AG09319 (cell line): ENCODE measurements at places on chromosomes 13 and 19.

DNA sequence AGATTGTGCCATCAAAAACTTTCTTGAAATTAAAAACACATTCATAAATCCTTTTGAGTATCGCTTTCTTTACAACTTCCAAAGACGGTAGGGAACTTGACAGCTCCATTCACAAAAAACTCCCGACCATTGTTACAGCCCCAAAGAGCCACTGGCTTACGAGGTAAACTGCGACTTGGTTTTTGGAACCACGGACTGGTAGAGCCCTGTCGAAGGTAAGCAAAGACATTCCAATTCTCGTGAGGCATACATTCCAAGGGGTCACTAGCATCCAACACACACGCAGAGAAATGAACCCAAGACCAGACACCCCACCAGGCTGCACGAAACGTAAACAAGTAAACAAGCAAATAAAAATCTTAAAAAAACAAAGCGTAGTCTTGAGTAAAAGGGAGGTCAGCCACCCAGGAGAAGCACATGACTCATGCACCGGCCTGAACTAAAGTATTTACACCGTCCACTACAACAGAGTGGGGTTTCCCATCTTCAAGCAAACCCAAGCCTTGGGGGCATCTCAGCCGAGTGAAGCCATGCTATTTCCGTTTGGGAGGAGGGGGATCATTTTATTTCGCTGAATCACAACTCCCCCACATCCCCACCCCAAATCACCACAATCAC lies 1.4 kb downstream of the BRD4 start:
- DNase-seq = no peak

- DNase-seq = no peak
These were observed 231.9 kb downstream of the KCTD12 start for GRCh38 chr13:76654263-76654662.

DNA sequence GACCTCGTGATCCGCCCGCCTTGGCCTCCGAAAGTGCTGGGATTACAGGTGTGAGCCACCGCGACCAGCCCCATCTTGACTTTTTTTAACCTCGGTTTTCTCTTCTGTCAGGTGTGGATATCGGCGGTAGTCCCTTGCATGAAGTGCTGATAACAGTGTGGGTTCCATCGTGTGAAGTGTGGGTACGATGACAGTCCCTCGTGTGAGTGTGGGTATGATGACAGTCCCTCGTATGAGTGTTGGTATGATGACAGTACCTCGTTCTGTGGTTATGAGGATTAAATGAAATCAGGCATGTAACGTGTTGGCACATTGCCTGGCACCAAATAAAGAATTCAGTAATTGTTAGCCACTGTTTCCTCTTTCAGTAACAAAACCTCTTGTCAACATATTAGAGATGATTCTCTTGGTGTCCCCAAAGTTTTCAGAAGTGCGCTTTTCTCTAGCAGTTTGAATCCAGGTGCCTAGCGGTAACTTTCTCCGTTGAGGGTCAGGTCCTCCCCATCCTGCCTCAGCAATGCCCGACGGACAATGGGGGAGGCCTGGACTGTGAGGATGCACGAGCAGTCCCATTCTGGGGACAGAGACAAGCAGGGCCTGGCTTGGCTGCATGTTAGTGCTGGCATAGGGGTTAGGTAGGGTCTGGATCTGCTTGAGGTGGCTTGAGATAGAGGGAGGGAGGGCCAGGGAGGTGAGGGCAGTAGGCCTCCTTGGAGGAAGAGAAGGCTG lies 15.3 kb downstream of the GATAD2A start:
- no peak for DNase-seq

DNA sequence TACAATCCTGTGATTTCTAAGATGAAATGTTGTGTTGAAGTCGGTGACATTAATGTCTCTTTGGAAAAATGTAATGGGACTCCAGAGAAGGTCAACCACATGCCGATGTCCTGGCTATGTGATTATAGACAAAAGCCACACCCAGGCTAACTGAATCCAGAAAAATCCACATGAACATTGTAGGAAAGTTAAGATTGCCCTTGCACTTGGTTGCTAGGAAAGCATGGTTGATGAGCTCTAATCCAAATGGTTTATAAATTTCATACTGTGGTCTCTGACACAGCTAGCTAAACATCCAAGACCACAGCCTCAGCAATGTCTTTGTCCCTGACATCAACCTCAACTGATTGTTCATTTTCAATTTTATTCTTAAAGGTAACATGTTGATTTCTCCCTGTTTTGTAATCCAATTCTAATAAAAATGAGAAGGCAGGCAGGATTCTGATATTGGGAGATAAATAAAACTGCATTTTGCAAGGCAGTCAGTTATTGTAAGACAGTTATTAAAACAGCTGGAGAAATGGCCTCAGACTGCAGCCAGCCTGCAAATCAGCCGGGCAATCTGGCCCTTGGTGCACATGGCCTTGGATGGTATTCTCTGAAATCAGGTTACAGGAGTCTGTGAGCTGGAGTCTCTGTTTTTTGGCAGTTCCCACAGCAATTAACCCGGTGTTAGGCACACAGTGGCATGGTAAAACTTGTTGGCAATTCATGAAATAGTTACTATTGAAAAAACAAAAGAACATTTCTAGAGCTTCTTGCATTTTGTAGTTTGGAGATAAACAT lies 93.9 kb downstream of the STARD13 start:
- no peak for DNase-seq

DNA sequence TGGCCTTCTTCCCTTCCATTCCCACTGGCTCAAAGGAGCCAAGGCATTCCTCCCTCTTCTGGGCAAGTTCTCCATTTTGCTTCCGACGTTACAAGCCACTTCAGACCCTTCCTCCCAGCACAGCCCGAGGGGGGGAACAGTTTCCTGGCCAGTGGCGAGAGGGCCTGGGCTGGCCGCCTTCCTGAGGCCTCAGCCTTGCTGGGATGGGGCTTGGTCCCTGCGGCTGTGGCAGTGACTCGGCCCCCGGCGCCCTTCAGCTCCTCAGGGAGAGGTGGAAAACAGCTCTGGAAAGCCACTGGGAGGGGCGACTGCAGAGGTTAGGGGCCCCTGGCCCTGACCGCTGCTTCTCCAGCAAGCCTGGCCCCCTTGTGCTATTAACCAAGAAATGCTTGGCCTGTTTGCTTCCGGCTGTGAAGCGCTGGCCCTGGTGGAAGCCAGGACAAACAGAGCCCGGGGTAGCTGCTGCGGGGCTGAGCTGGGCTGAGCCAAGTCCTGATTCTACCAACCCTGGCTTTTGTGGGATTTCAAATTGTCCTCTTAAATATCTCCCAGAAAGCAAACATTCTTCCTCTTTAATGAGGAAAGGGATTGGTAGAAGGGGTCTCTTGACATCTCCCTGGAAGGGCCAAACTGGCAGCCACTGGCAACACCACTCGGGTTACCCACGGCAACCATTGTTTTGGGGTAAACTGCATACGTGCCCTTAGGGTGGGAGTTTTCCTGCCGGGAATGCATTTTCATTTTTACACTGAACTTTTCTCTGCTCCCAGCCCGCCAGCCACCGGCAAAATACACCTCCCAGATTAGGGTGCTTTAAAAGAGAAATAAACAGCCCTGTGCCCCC lies 38.7 kb downstream of the C13orf46 start:
- DNase-seq = no peak

GRCh38 chr13:54361460-54361859 lies 1332.8 kb downstream of the OLFM4 start:
- DNase-seq = no peak

GRCh38 chr13:21060338-21061028 lies 903 bp downstream of the LATS2 start:
- no peak for DNase-seq

- DNase-seq = no peak
These were observed 27.5 kb upstream of the UBE2L5 start for GRCh38 chr13:30394751-30395191.

- DNase-seq = peak; percentile 45
These were observed at the start of gene ZNF610 for GRCh38 chr19:52336117-52336790. Gene ZNF610, plus strand, starts transcription at chr19:52336243. Its CDS starts 12,930 bp downstream, at chr19:52349173.
